ENCODE measurements at places on chromosomes 7 and 10. TPM values are rescaled to one million over a fixed set of nuclear protein-coding genes. Genes with fewer than 3 reads are reported as not detected.

Gene HTR5A
- total RNA-seq: not detected

Gene HYAL4
- not detected for total RNA-seq

Gene STAM
- 26.5 TPM for total RNA-seq

Gene CCDC3
- 122 TPM for total RNA-seq

Gene TECPR1
- total RNA-seq: 25.5 TPM

Gene LIPJ
- total RNA-seq: not detected

Gene ETV1
- total RNA-seq: 5.7 TPM

Gene WEE2
- total RNA-seq: not detected

Gene PCLO
- total RNA-seq: 2.2 TPM

Gene NPSR1
- not detected for total RNA-seq
